ENCODE measurements at places on chromosomes 3 and 15. TPM values are rescaled to one million over a fixed set of nuclear protein-coding genes. Genes with fewer than 3 reads are reported as not detected.

ADIPOQ gene
- polyA plus RNA-seq, result not detected

SQOR gene
- polyA plus RNA-seq, result 4.2 TPM

ADGRG7 gene
- polyA plus RNA-seq, result not detected

MORC1 gene
- polyA plus RNA-seq, result not detected

MYL3 gene
- polyA plus RNA-seq, result 340 TPM

FGD5 gene
- 20.2 TPM for polyA plus RNA-seq

NANOGP8 gene
- polyA plus RNA-seq, result not detected

STOML1 gene
- polyA plus RNA-seq, result 26.8 TPM

All from muscle of arm (tissue), 14 donors.